ENCODE measurements at places on chromosomes 13 and 19.

DNA sequence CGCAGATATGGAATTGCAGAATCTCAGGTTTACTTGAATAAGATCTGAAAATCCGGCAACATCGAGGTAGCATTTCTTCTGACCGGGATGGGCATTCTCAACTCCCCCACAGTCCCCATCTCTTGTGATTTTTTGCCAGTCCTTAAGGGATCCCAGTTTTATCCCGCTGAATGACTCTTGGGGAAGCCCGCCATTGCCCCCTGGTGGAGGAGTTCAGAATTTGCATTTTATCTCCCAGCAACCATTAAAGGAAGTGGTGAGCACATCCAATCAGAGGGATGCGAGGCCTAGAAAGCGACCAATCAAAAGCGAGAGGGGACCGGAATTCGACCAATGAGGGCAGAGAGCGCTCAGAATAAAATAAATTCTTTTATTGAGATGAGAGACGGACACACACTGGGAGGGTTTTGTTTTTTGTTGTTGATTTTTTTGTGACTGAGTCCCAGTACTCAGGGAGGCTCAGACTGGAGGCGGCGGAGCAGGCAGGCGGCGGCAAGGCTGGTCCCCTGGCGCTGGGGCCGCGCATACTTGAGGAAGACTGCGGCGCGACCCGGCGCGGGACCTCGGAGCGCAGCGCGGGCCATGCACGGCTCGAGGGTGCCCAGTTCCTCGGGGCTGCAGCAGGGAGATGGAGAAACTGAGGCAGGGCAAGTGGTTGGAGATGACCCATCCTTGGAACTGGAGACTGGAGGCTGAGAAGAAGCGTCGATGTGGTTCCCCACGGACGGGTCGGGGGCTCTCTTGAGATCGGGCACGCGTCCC lies 3.9 kb upstream of the TTC9B start:
- peak; percentile 90 for DNase-seq
- H3K27ac ChIP-seq = no peak overlapping the region
- peaks cover 25% of the 10 kb centered on the region for H3K4me1 ChIP-seq
- H3K4me3 ChIP-seq = no peak overlapping the region

DNA sequence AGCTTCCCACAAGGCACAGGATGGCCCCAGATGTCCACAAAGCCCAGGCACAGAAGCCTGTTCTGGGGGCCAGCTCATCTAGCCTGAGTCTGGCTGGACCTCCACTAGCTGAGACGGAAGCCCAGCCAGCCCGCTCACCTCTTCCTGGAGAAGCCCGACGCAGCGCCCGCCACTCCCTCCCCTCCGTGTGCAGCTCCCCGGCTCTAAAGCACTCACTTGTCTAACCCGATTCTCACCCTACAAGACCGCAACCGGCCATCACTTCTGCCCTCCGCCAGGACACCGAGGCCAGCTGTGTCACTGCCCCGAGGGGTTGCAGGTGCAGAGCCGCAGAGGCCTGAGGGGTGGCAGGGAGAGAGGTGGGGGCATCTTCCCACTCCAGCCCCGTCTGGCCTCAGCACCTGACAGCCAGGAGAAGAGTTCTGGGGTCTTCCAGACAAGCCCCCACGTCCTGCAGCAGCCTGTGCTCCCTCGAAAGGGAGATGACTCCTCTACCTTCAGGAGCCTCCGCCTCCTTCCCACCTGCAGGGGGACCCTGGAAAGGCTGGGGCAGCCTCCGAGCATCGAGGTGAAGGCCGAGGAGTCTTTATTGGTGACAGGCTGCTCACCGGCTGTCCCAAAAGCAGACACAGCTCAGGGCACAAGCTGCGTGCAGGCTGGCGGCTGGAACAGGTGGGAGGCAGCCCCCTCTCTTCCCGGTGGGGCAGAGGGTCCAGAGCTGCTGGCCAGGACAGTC lies 5.9 kb upstream of the DIRAS1 start:
- 0 out of 3 replicates have a peak, but pooled peaks cover 2% of the 10 kb centered on the region for H3K36me3 ChIP-seq
- peaks cover 25% of the 10 kb centered on the region for H3K4me1 ChIP-seq
- no peak for DNase-seq
- no peak overlapping the region for H3K27ac ChIP-seq
- peaks cover 48% of the 10 kb centered on the region for H3K27me3 ChIP-seq

DNA sequence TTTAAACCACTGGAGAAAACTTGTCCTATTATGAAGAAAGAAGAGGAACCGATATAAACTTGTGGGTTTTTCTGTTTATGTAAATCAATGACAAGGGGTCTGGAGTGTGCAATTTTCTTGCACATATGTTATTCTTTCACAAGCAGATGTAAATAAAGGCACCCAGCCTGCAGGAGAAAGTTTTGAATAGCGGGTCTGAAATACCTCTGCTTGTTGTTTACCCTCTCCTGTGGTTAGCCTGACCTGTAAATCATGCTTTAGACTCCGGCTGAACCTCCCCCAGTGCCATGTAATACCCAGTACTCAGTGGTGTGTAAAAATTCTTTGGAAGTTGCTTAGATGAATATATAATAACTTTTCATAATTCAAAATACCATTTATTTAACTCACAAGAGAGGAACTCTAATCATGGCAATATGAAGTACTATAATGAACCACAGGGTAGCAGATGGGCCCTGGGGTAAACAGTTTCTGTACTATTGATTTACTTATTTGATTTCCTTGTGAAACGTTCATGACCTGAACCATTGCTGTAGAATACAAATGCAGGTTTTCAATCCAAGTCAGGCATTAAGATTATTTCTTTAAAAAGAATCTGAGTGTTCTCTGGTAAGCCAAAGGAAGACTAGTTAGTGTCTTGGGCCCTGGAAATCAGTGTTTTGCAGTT lies 245.1 kb downstream of the LMO7 start:
- H3K27me3 ChIP-seq = no peaks in the 10 kb centered on the region
- no peaks in the 10 kb centered on the region for H3K36me3 ChIP-seq

DNA sequence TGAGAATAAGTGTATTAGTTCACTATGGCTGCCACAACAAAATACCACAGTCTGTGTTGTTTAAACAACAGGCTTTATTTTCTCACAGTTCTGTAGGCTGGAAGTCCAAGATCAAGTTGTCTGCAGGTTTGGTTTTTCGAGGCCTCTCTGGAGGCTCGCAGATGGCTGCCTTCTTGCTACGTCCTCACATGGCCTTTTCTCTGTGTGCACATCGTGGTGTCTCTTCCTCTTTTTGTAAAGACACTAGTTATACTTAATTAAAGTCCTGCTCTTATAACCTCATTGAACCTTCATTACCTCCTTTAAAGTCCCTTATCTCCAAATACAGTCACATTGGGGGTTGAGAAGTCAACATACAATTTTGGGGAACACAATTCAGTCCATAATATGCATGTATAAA lies 10.6 kb downstream of the CSNK1A1L start:
- no peaks in the 10 kb centered on the region for H3K4me1 ChIP-seq
- H3K4me3 ChIP-seq = no peak overlapping the region
- no peak for DNase-seq

GRCh38 chr13:43551897-43552456 lies 234.8 kb downstream of the ENOX1 start:
- no peak overlapping the region for H3K27ac ChIP-seq
- no peaks in the 10 kb centered on the region for H3K36me3 ChIP-seq
- no peaks in the 10 kb centered on the region for H3K27me3 ChIP-seq
- H3K4me1 ChIP-seq = no peaks in the 10 kb centered on the region

- peaks cover 23% of the 10 kb centered on the region for H3K4me1 ChIP-seq
- no peak overlapping the region for H3K4me3 ChIP-seq
- no peaks in the 10 kb centered on the region for H3K36me3 ChIP-seq
- H3K27ac ChIP-seq = no peak overlapping the region
- no peak for DNase-seq
- no peaks in the 10 kb centered on the region for H3K27me3 ChIP-seq
These were observed 9.7 kb downstream of the BCKDHA start for GRCh38 chr19:41407271-41407670.
